NCI-H1092 (cell line): ENCODE measurements at places on chromosomes 12 and 14.

DNA sequence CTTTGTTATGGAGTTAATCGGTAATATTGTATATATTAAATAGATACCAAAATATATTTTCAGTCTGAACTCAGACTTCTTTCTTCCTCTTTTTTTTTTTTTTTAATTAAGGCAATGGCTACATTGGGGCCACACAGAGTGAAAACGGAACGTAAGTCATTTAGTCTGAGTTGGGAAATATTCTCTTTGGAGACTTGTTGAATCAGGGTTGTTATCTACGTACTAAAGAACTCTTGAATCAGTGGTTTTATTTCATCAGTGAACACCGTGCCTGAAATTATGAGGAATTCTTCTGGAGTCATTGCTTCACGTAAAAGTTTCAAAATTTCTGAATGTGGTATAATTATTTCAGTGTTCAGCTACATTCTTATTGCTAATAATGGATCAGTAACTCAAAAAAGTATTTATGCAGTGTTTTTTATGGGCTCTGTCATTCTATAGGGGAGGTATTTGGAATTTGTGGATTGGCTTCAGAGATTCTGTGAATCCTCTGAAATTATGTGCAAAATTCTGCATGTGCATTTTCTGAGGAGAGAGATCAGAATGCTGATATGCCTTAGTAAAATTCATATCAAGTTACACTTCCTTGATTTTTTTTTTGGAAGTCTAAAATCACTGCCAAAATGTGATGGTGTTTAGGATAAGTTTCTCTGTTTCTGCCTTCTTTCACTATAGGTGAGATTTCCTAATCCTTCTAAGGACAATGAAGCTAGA is 39.6 kb downstream of the BRMS1L start:
- DNase-seq, result no peak

DNA sequence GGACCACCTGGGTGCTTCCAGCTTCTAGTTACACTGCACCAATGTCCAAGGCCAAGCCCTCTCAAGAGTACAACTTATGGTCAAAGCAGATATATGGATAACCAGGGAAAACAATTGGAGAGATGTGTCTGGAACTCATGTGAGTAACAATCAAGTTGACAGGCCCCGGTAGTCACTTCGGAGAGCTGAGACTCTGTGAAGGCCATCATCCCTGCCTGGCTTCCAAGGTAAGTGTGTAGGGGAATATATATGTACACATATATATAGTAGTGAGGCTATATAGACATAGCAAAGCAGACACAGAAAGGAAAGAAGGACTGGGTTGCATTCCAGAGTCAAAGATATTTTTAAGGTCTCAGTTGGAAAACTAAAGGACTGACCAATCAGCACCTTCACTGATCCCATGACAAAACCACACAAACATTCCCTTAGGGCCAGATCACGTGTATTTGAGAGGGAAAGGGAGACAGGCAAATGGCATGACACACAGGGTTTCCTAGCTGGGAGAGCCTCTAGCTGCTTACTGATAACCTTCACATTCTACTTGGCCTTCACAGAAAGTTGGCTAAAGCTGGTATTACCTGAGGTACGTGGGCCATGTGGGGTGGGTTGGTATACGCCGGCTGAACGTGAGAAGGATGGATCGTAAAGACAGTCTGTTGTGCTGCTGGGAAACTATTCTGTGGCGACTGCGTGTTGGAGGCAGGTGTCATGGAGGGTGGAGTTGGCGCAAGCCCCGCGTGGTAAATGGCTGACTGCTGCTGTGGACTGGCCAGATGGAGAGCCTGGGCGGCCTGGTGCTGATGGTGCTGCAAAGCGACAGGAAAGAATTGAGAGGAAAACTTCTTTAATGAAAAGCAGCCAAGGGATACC is 50.0 kb downstream of the SH2B3 start:
- DNase-seq, result no peak

DNA sequence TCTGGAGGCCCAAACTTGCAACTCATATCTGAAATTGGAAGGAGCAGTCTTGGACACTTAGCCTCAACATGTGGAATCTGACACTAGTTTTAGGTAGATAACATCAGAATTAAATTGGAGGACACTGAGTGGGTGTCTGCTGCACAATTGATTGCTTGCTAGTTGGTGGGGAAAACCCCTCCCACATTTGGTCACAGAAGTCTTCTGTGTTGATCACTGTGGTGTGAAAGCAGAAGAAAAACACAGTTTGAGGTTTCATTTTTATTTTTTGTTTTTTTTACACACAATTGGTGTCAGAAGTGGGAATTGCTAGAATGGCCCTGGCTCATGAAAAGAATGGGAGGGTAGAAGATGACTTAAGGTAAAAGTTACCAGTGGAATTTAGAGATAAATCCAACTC is 78.0 kb upstream of the CD163 start:
- no peak for DNase-seq

- no peak for DNase-seq
Observed at GRCh38 chr12:124674937-124675336, 107.5 kb upstream of the NCOR2 start.

GRCh38 chr14:51006781-51007211 is 62.5 kb upstream of the PYGL start:
- DNase-seq, result no peak

DNA sequence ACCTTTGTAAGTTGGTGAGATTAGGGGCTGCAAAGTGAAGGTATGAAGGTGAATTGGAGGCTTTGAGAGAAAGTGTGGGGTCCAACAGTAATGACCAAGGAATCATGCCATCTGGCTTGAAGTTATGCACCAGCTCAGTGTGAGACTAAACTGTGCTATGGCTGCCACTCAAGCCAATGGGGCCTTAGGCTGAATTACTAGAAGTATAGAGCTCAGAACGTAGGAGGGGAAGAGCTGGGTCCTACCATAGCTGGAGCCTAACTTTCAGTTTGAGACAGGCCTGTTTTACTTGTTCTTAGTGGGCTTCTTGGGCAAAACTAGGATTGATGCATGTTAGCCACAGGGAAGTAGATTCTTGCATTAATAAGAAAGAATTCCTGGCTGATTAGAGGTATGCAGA is 194.0 kb downstream of the TSPAN9 start:
- DNase-seq, result no peak

GRCh38 chr12:630656-631632 is 32.3 kb downstream of the NINJ2 start:
- DNase-seq, result no peak

DNA sequence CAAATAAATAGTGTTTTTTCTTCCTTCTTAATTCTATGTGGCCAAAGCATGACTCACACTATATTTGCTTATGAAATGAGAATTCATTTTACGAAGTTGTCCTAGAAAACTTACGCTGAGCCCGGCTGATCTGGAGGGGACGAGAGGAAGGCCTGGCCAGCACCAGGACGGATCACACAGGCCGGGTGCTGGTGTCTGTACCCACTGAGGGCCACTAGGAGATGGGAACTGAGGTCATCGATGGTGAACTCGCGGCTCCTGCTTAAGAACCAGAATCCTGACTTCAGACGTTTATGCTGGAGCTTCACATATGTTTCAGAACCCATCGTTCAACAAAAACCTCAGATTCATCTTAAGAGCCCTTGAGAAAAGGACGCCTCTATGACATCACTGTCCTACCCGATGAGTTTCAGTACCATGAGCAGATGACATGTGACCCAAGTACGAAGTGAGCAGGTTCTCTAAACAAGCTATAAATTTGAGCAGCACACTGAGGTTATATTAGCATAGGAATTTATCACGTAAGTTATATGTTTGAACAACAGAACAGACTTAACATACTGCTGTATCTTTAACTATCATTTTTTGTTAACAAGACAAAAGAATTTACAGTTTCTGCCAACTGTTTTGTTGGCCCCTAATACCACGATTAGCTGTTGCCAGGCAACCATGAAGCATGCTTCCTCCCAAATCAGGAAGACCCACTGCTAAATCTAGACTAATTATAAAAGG is 111.9 kb downstream of the FOXN3 start:
- DNase-seq, result no peak

DNA sequence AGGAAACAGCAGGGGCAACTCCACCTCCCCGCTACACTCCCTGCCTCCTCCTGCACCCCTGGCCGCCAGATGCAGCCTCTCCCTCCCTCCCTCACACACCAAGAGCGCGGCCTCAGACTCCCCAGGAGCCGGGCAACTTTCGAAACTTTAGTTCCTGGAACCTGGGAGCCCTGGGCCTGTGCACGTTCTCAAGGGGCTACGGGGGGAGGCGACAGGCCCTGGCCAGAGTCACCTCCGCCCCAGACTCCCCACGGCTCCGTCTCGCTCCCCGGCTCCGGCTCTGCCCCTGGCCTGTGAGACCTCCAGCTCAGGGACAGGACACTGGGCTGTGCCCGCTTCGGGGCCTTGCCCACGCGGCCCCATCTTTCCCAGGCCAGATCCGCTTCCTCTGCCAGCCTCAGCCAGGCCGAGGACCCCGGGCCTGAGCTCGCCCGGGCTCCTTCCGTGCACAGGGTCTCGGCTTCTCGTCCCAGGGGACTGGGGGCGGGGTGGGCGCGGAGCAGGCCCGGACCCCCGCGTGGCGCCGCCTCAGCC is 5.5 kb downstream of the AMN start:
- DNase-seq, result no peak

- no peak for DNase-seq
Observed at GRCh38 chr12:46224386-46224785, 44.5 kb downstream of the SLC38A1 start.

- DNase-seq, result no peak
Observed at GRCh38 chr12:99311373-99311772, 336.2 kb upstream of the GARIN6 start.

GRCh38 chr12:125006365-125006764 is 12.9 kb downstream of the BRI3BP start:
- no peak for DNase-seq

- no peak for DNase-seq
Observed at GRCh38 chr12:71797531-71797930, 42.0 kb upstream of the TBC1D15 start.

DNA sequence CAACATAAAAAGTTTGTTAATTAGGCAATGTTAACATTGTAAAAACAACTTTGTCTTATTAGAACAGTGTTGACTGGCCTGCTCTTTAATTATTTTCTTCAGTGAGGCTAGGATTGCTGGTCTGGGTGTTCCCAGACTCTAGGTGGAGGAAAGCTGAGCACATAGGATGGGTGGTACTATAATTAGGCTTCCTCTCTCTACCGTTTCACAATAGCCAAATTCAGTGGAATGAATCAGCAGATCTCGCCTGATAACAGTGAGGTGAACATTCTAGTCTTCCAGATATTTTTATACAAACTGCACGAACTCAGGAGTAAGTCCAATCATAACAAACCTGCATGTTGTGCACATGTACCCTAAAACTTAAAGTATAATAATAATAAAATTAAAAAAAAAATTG is 11.9 kb downstream of the PTGDR start:
- no peak for DNase-seq

DNA sequence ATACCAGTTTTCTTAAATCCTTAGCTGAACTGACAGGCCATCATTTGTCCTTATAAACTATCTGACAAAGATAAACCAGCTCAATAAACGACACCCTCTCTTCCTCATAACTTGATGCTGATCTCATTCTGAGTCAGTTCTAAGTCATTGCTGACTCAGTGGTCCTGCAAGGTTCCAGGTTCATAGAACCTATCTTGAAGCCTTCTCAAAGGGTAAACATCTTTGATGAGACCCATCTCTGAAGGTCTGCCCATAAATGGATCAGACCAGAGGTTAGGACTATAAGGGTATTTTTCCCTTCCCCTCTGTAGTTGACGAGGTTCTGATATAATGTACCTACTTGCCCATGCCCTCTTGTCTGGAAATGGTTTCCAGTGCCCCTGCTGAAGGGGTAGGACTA is 11.9 kb downstream of the NAA25 start:
- DNase-seq, result no peak

- no peak for DNase-seq
Observed at GRCh38 chr14:23145794-23146350, 26.8 kb upstream of the CEBPE start.

GRCh38 chr14:75081660-75082229 is 12.3 kb downstream of the ZC2HC1C start:
- DNase-seq, result no peak

DNA sequence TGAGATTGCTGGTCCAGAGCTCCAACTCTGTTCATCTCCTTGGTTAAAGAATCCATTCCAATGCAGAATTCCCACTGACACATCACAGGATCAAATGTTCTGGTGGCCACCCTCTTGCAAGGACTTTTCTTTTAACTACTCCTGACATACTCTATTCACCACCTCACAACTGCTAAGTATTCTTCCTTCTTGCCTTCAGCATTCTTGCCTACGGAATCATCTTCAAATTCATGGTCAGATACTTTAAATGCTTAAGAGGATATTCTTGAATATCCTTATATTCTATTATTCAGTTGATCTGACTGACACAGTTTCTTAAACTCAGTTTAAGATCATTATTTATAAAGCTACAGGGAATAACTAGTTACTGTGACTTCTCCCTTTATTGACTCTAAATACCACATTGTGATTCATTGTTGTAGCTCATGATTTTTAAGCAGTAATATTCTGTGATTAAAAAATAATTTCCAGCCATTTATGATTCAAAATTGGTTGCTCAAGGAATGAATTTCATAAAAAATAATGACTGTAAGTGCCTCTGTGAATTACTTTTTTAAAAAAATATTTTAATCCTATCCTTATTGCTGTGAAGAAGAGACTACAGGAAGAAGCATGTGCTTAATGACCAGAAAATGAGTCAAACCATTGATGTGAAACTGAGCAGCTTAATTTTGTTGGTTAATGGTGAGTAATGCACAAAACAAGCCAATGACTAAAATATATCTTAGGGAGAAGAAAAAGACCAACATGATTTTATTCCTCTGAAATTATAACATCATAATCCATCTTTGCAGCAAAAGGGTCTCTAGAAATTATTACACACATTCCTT is 207.1 kb downstream of the PIK3C2G start:
- DNase-seq, result no peak

GRCh38 chr14:74299061-74299545 is 3.6 kb downstream of the ABCD4 start:
- DNase-seq, result no peak

DNA sequence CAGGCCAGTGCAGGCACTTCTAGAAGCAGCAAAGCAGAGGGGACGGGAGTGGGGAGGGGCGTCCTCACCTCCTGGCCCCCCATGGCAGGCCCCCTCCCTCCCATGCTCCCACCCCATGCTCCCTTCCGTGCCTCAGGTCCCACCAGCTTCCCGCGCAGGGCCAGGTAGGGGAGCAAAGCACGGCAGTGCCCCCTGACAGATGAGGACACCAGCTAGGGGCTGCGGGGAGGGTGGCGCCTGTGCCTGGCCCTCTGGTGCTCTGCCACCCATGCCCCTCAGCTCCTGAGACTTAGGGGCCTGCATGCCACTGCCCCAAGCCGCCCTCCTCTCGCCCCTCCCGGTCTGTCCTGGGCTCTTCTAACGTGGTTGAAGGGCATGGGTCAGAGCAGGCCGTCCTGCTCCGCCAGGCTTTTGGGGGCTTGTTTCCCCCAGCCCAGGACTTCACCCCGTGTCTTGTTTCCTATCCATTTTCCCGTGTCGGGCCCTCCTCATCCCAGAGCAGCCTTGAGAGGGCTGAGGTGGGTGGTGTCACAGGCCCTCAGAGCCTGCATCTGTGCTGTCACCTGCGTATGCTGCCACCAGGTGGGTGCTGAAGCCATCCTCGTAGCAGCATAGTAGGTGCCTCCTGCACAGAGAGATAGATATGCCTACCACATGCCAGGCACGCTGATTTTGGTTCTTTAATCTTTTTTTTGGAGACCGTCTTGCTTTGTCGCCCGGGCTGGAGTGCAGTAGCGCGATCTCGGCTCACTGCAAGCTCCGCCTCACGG is 10.2 kb downstream of the TRMT61A start:
- DNase-seq, result no peak

- no peak for DNase-seq
Observed at GRCh38 chr12:51954561-51955361, 3.3 kb downstream of the ACVR1B start.

GRCh38 chr12:50765095-50765911 is 1.4 kb downstream of the ATF1 start:
- DNase-seq, result no peak
